ENCODE measurements at places on chromosomes 11 and 22.
A peak's percentile ranks its signal among the peaks of the same experiment; 100 is the strongest.

DNA sequence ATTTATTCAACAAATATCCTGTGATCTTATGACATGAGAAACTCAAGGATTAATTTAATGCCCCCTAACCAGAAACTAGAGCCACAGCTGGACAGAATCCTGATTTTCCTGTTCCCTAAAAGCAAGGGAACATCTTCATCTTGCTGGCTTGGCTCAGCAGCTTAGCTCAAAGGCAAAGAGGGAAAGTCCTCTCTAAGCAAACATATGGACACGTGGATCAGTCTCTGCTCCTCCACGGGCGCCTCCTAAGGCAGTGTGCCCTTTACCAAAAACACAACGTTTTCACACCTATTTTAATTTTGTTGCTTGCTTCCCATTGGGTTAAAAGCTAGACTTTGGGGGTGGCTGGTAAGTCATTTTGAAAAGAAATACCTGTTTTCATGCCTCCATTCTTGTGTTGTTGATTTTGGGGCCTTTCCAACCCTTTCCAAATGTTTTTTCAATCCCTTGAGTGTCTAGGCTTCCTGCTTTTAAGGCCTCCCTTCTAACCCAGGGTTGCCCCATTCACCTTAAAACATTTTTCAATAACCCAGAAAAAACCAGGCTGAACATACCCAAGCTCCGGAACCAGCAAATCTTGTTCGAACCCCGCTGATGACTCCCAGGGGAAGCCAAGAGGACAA is 15.5 kb downstream of the SLC1A2 start:
- no peak for DNase-seq

DNA sequence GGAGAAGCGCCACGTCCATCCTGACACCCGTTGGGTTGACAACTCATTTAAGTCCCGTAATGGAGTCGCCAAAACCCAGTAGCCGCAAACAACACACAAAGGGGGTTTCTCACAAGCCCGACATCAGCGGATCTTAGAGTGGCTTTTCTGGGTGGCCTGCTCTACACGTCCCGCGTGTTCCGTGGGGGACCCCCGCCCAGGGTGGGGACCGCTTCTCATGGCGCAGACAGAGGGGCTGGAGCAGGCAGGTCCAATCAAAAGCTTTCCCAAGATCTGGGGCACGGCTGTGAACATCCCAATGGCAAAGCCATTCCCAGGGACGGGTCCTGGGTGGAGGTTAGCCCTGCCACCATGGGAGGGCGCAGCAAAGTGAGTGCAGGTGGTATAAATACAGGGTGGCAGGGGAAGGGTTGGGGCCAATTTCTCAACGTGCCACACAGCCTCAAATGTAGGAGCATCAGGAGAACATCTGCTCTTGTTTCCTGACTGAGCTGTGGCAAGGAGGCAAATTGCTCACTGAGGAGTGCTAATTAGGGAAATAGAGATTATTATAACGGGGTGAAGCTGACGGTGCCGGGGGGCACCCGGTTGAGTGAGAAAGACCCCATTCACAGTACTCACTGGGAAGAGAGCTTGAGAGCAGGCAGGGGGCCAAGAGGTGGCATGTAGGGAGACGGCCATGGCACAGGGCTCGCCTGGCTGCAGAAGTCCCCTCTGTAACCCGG is 1447.2 kb downstream of the TBC1D22A start:
- no peak for DNase-seq

GRCh38 chr11:102767800-102768199 is 12.6 kb downstream of the MMP10 start:
- no peak for DNase-seq

GRCh38 chr11:76891793-76892192 is 31.1 kb downstream of the ACER3 start:
- DNase-seq = no peak

DNA sequence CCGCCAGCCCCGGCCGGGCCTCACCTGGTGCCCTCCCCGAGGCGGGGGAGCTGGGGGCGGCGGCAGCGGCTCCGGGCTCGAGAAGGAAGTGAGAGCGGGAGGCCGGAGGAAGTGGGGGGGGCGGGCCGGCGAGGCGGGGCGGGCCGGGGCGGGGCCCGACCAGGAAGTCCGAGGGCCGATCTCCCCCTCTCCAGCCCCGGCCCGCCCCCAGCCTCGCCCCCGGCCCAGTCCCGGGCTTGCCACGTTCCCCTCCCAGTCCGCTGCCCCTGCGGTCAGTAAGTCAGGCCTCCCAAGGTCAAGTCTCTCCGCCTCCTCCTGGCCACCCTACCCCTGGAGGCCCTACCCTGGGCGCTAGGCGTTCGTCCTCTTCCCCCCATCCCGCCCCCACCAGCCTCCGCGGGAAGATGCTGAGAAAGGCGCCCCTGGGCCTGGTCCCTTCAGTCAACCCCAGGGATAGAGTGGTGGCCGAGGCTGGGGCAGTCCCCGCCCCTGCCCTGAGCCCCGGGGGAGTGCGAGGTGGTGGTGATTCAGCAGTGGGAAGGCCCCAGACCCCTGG is at the start of gene RHOG:
Gene RHOG, minus strand, starts transcription at position 90 of the 556 bp plus-strand sequence. CDS start 12,821 bp downstream, outside the sequence.
- no peak for DNase-seq

- DNase-seq = no peak
These were observed 9.2 kb upstream of the NARS2 start for GRCh38 chr11:78583889-78584288.

DNA sequence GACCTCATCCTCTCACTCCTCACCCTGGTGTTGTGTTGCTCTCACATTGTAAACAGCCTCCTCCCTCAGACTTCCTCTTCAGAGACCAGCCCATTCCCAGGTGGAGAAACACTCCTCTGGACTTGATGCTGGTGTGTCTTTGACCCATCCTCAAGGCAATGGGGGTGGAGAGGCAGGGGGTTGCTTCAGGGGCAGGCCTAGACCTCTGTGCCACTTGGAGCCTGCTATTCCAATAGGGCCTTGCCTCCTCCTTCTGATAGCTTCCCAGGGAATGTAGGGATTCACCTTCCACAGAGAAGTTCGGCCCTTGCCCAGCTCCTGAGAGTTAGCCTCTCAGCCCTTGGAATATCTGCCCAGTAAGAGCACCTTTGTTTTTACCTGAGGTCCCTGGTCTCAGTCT is 606.6 kb upstream of the CADM1 start:
- DNase-seq = no peak

DNA sequence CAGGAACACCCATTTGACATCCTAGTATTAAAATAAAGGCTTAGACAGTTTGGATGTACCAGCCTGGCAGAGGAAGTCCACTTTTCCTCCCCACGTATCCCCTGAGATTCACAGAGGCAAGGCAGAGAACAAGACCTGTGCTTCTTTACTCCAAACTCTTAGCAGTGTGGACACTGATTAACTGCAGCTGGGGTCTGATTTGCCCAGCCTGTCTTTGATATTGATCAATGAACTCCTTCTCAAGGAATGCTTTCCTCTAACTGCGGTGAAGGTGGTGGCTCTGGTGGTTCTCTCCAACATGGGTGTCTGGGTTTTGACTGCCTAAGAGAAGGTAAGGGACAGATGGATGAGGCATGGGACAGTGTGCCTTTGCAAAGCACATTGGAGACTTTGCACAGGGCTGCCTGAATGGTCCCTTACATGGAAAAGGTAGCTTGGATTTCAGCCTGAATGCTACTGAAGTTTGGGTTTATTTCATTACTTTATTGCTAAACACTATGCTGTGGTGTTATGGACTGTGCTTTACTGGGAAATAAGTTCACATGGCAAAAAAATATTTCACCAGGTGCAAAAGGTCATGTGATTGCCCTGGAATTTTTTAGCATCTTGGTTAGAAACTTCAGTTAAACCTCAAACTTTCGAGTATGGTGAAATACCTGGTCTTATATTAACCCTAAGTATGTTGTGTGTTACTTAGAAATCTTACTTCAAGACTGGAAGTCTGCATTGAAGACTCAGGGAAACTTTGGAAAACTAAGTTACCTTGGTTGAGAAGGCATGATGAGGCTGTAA is 1.8 kb downstream of the GAS2 start:
- DNase-seq = no peak

DNA sequence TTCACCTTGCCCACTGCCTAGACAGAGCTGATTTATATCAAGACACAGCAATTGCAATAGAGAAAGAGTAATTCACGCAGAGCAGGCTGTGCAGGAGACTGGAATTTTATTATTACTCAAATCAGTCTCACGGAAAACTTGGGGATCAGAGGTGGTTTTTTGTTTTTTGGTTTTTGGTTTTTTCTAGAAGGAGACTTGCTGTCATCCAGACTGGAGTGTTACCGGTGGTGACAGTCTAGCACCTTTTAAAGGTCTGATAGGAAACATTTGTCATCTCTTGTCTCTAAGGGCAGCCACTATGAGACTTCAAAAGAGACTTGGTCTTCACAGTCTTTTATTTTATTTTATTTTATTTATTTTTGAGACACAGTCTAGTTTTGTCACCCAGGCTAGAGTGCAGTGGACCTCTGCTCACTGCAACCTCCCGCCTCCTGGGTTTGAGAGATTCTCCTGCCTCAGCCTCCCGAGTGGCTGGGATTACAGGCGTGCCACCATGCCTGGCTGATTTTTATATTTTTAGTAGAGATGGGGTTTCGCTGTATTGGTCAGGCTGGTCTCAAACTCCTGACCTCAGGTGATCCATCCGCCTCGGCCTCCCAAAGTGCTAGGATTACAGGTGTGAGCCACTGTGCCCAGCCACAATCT is 19.1 kb downstream of the APOBEC3H start:
- DNase-seq = no peak

GRCh38 chr11:126697936-126698335 is 302.6 kb downstream of the KIRREL3 start:
- DNase-seq = no peak

DNA sequence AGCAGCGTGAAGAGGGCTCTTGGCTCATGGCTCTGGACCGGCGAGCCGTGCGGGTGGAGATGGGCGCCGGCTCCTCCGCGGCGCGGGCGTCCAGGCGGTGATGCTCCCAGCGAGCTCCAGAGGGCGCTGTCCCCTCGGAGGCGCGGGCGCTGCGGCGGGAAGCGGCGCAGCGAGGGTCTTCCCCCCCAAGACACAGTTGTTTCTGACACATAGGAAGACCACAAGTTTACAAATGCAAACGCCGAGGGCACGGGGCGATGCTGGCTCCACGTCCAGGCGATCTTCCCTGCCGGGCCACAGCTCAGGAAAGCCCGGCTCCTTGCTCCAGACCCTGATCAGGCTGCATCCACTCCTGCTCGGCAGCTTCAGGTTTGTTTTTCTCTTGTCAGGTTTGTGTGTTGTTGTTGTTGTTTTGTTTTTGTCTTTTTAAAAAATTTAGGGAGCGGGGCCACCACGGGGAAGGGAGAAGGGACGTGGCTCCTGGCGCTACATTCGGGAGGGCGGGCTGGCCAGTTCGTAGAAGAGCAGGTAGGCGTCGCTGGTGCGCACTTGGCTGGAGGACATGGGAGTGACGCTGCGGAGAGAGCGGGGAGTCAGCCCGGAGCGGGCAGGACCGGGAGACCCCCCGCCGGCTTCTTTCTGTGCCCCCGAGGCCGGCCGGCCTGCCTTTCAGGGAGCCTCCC is 10.0 kb upstream of the MFRP start:
- DNase-seq = peak; percentile 52

DNA sequence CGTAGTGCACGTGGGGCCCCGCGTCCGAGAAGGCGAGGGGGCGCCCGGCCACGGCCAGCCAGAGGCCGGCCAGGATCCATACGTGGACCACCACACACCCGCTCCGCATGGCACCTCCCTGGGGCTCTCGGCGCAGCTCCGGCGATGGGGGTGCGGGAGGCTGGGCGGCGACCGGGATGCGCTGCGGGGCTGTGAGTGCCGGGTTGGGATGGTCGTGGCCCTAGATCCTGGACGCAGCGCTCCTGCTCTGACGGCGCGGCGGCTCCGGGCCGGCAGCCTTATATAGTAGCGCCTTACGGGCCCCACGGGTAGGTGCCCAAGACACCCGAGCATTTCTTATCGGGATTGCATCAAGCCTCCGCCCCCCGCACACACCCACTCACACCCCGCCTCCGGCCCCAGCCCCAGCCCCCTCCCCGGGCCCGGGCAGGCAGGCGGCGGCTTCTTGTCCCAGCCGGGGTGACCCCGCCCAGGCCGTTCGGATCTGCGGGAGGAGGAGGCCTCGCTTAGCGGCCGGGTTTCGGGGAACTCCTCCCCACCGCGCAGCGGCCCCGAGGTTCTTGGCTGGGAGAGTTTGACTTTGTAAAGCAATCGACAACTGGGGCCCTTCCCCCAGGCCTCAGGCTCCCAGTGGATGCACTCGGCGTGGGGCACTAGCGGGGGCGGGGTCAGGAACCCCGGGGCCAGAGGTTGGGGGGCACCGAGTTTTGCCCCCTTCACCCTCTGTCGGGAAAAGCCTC is at the start of gene FGF19:
Gene FGF19, minus strand, starts transcription at position 255 of the 740 bp plus-strand sequence. Its CDS starts 146 bp downstream, at position 109.
- no peak for DNase-seq

- DNase-seq = no peak
These were observed 1411.1 kb downstream of the BRD1 start for GRCh38 chr22:48416396-48417224.

Measured in stimulated activated CD8-positive, alpha-beta memory T cell treated with anti-CD3 and anti-CD28 coated beads, Interleukin-7, amount 100 ng/mL, for 48 hours (primary cell).